Upper lobe of left lung (tissue), 6 donors: ENCODE measurements at places on chromosomes 2 and 18.

DNA sequence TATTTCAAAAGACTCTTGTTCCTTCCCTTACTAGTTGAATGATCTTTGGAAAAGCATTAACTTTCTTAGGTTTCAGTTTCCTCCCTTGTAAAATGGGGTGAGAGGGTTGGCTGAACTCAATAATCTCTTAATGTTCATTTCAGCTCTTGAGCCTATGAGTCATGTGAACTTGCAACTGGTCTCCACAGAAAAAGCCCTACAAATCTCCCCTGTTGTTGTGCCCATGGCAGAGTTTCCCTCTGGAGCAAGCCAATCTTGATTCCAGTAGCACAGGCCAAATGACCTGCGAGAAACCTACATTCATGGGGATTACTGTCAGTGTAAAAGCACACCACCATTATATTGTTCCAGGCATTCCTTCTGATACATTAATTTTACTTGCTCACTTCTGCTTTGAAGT is 388.9 kb downstream of the ALK start:
- DNase-seq = no peak
- no peaks in the 10 kb centered on the region for H3K4me1 ChIP-seq
- H3K27ac ChIP-seq = no peak overlapping the region
- no peak overlapping the region for H3K4me3 ChIP-seq

DNA sequence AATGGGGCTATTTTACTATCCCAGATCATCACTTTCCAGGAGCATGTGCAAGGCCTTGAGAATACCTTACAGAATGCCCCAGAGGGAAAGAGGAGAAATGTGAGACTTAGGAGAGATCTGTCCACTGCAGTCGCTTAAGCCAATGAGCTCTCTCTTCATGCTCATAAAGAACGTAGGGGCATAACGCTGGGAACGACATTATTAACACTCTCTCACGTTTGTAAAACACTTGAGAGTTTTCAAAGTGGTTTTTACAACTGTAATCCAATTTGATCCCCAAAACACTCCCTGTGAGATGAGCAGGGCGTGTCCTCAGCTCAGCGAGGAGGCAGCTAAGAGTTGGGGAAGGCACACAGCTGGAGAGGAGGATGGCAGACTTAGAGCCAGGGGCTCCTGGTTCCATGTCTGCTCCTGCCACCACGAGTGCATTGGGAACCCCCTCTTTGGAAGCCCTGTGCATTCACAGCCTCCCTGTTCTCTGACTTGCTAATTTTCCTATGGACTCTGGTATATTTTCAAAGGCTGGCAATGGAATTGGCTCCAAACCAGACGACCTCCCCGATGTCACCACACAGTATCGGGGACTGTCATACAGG is 97.4 kb downstream of the PLB1 start:
- peaks cover 12% of the 10 kb centered on the region for H3K4me1 ChIP-seq
- no peak overlapping the region for H3K27ac ChIP-seq
- no peaks in the 10 kb centered on the region for H3K36me3 ChIP-seq
- H3K27me3 ChIP-seq = no peaks in the 10 kb centered on the region
- DNase-seq = no peak

- no peak overlapping the region for H3K27ac ChIP-seq
- H3K27me3 ChIP-seq = no peaks in the 10 kb centered on the region
- DNase-seq = no peak
- no peaks in the 10 kb centered on the region for H3K4me1 ChIP-seq
Measured at GRCh38 chr18:59833785-59834184, 66.0 kb upstream of the PMAIP1 start.

- no peak overlapping the region for H3K4me3 ChIP-seq
- no peaks in the 10 kb centered on the region for H3K36me3 ChIP-seq
- no peak for DNase-seq
- H3K27ac ChIP-seq = no peak overlapping the region
- H3K4me1 ChIP-seq = no peaks in the 10 kb centered on the region
Measured at GRCh38 chr2:157699009-157699408, 70.3 kb upstream of the ACVR1C start.

- no peak overlapping the region for H3K4me3 ChIP-seq
- H3K27me3 ChIP-seq = no peaks in the 10 kb centered on the region
- H3K36me3 ChIP-seq = no peaks in the 10 kb centered on the region
- no peak overlapping the region for H3K27ac ChIP-seq
- DNase-seq = no peak
Measured at GRCh38 chr2:216770717-216771116, 75.4 kb upstream of the IGFBP5 start.

GRCh38 chr2:234991793-234992192 is 40.0 kb downstream of the SH3BP4 start:
- no peak overlapping the region for H3K27ac ChIP-seq
- H3K36me3 ChIP-seq = peaks cover 10% of the 10 kb centered on the region
- no peak for DNase-seq
- H3K27me3 ChIP-seq = no peaks in the 10 kb centered on the region
- peaks cover 30% of the 10 kb centered on the region for H3K4me1 ChIP-seq

- DNase-seq = peak; percentile 90
- peak overlapping the region; percentile 89 for H3K4me3 ChIP-seq
- peaks cover 45% of the 10 kb centered on the region for H3K4me1 ChIP-seq
- H3K27ac ChIP-seq = peak overlapping the region; percentile 99
Measured at GRCh38 chr18:75211953-75212750, 1.6 kb downstream of the TSHZ1 start.

DNA sequence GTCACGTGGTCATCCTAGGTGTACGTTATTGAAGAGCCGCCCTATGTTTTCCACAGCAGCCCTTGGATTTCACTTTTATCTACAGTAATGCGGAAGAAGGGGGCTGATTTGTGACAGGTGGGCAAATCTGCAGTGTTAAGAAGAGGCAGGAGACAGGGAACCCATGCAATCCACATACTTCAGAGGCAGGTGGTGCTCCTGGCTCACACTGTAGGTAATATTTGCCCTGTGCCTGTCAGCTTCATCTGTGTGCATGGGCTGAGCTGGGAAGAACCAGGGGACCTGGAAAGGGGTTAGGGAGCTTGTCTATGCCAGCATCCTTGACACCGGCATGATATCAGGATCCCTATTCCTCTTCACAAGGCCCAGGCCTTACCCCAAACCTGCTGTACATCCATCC is 183.9 kb downstream of the SH3RF3 start:
- H3K4me1 ChIP-seq = peaks cover 7% of the 10 kb centered on the region
- no peaks in the 10 kb centered on the region for H3K27me3 ChIP-seq
- H3K36me3 ChIP-seq = no peaks in the 10 kb centered on the region
- no peak for DNase-seq
- no peak overlapping the region for H3K27ac ChIP-seq

- H3K36me3 ChIP-seq = no peaks in the 10 kb centered on the region
- no peaks in the 10 kb centered on the region for H3K4me1 ChIP-seq
Measured at GRCh38 chr18:39600894-39601293, 2035.3 kb upstream of the CELF4 start.

- H3K36me3 ChIP-seq = no peaks in the 10 kb centered on the region
- no peak overlapping the region for H3K27ac ChIP-seq
- no peak overlapping the region for H3K4me3 ChIP-seq
- no peaks in the 10 kb centered on the region for H3K4me1 ChIP-seq
- DNase-seq = peak; percentile 4
- H3K27me3 ChIP-seq = no peaks in the 10 kb centered on the region
Measured at GRCh38 chr18:74715306-74715705, 117.6 kb downstream of the ZNF407 start.

- no peak overlapping the region for H3K27ac ChIP-seq
- no peak overlapping the region for H3K4me3 ChIP-seq
- no peaks in the 10 kb centered on the region for H3K27me3 ChIP-seq
- H3K36me3 ChIP-seq = no peaks in the 10 kb centered on the region
- no peaks in the 10 kb centered on the region for H3K4me1 ChIP-seq
- no peak for DNase-seq
Measured at GRCh38 chr2:146633159-146633558, 1211.7 kb upstream of the ACVR2A start.

DNA sequence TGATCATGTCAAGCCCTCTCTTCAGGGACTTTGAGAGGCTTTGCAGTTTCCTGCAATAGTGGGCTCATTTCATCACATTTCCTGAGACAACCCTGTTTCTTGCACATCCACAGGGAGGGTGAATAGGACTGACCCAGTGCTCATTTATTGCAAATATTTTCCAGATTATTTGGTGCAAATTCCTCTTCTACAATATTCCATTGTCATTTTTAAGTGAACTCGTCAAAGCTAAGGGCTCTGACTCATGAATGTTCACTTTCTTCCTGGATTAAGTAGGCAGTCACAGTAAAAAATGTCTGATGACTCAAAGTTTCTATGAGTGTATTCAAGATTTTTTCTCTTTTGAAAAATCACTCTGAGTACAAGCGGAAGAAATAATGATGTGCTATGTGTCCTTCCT is 225.5 kb upstream of the GALNT5 start:
- no peak overlapping the region for H3K27ac ChIP-seq
- no peaks in the 10 kb centered on the region for H3K36me3 ChIP-seq
- no peaks in the 10 kb centered on the region for H3K27me3 ChIP-seq
- H3K4me3 ChIP-seq = no peak overlapping the region

DNA sequence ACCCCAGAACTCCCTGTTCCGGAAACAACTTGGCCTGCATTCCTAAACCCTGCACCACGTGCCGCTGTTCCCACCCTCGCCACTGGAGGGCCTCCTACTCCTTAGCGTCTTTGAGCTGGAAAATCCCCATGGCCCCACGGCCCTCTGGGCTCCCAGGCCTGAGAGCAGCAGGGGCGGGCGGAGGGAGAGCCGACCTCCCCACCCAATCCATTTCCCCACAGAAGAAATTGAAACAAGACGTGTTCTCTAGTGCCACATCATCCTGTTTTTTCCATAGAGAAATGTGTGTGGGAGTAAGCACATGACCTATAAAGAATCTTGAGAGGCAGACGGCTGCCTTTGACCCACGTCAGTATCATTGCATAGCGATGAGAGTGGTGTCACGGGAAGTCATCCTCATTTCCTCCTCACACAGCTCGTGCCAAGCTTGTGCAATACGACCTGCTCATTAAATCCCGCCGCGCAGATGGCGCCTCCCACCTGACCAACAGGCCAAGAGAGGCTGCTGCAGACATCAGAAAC is 79.2 kb downstream of the LAMA1 start:
- no peaks in the 10 kb centered on the region for H3K27me3 ChIP-seq
- H3K4me1 ChIP-seq = no peaks in the 10 kb centered on the region
- H3K4me3 ChIP-seq = no peak overlapping the region
- H3K27ac ChIP-seq = peak overlapping the region; percentile 32

GRCh38 chr2:128692895-128693742 is 374.5 kb upstream of the HS6ST1 start:
- H3K4me3 ChIP-seq = no peak overlapping the region
- H3K27me3 ChIP-seq = no peaks in the 10 kb centered on the region

- H3K27me3 ChIP-seq = no peaks in the 10 kb centered on the region
- H3K27ac ChIP-seq = no peak overlapping the region
- no peaks in the 10 kb centered on the region for H3K4me1 ChIP-seq
- no peak for DNase-seq
- no peak overlapping the region for H3K4me3 ChIP-seq
- H3K36me3 ChIP-seq = no peaks in the 10 kb centered on the region
Measured at GRCh38 chr2:29100564-29100963, 14.7 kb upstream of the CLIP4 start.
